HL-60 (cell line): ENCODE measurements at places on chromosomes 3 and 15.

- no peak for DNase-seq
Measured at GRCh38 chr3:177470197-177470941, 273.1 kb upstream of the TBL1XR1 start.

GRCh38 chr3:195245531-195245951, 25.4 kb downstream of the XXYLT1 start:
- DNase-seq, result no peak

GRCh38 chr3:160340351-160340750, 58.7 kb downstream of the IFT80 start:
- no peak for DNase-seq

DNA sequence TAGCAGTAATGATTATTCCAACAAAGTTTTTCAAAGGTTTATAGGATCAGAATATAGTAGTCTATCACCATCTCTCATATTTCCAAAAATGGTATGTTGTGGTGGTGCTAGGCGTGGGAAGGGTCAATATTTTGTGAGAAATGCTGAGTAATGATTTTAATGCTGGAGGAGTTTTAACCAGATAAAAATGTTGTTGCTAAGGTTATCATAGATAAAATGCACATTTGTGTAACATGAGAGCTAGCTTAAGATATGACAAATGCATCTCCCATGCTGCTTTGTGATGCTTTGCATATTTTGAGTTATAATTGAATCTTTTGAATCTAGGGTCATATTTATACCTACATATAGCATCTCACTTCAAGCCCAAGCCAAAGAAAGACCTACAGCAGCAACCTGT, 103.9 kb upstream of the ROBO1 start:
- no peak for DNase-seq

DNA sequence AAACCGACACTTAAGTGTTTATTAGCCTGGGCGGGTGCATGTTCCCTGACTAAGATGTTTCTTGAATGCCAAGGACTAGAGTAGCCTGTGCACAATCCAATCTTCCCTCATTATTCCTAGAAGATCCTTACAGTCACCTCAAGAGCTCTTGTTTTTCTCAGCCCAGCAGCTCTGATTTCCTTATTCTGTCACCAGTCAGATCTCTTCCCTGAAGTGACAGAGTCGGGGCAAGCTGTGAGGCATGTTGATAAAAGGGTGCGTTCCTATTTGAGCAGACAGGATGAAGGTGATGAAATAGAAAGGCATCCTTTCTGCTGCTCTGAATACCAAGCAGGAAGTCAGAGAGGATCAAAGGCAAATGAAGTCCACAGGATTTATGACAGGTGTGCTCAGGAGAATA, 125.6 kb upstream of the MCTP2 start:
- DNase-seq, result no peak

- no peak for DNase-seq
Measured at GRCh38 chr15:51620641-51621040, 1.9 kb downstream of the DMXL2 start.

- no peak for DNase-seq
Measured at GRCh38 chr3:64331605-64332004, 106.3 kb upstream of the PRICKLE2 start.

- no peak for DNase-seq
Measured at GRCh38 chr3:111215481-111215880, 143.9 kb downstream of the NECTIN3 start.

DNA sequence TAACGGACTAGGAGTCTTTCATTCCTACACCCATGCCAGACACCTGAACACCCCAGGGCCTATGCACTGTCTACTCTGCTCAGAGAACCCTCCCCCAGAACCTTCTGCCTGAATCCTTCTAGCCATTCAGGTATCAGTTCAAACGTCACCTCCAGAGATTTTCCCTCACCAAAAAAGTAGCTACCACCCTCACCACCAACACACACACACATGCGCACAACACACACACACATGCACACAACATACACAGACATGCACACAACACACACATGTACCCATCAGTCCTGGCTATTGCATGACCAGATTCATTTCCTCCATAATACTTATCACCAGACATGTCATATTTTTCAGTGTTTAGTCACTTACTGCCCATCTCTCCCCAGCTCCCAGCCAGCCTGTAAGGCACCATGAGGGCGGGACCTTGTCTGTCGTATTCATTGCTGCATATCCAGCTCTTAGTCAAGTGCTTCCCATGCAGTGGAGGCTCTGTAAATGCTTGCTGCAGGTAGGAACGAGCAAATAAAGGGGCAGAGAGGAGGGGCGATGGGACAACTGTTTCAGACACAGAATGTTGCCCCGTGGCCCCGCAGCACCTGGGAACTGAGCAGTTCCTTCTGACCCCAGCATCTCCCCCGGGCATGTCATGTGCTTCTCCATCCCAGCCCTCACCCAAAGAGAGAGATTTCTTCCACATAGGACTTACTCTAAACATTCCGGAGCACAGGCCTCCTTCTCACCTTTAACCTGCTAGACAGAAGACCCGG, 29.2 kb downstream of the XXYLT1 start:
- DNase-seq, result no peak

- no peak for DNase-seq
Measured at GRCh38 chr3:41131224-41131623, 68.1 kb upstream of the CTNNB1 start.

DNA sequence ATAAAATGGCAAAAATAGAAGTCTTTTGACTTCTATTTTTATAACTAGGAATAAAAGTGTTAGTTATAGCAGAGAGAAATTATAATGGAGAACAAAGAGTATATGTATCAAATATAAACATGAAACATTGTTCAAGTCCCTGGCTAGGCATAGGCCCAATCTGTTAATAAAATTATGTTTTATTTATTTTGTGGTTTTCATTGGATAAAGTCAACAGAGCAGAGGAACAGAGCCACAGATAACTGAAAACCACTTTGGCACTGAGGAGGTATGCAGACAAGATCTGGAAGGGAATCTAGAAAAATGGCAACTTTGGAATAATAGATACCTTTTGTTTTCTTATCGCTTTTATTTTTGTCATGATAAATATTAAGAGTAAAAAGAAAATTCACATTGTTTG, 50.4 kb upstream of the ICE2 start:
- DNase-seq, result no peak

- no peak for DNase-seq
Measured at GRCh38 chr3:147311716-147312115, 94.6 kb downstream of the ZIC4 start.

- DNase-seq, result no peak
Measured at GRCh38 chr3:155423526-155424322, 130.2 kb upstream of the STRIT1 start.

- peak; percentile 15 for DNase-seq
Measured at GRCh38 chr15:74482661-74483060, 21.7 kb upstream of the UBL7 start.

DNA sequence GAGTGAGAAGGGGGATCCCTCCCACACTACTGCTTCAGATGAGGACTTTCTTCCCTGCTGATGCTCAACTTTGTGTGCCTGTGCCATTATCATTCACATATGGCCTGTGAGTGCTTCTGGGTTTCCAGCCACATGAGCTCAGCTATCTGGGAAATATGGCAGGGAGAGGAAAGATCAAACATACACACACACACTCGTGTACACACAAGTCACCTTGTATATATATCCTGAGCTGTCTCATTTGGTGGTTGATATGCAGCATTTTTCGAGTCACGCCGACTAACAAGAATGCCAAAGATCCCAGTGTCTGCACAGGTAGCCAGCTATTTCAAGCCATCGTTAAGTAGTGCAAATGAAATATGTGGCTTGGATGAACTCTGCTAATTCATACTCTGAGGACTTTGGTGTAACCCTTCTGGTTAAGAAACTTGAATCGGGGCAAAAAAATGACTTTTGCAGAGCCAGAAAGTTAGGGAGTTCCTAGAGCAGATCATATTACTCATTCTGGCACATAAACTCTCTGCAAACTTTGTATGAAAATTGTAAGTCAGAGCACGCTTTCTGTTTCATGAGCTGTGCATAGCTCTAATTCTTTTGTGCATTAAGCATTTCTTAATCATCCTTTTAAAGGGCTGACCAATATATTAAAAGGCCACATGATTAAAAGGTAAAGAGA, 24.9 kb upstream of the WNT5A start:
- no peak for DNase-seq

- DNase-seq, result no peak
Measured at GRCh38 chr3:170813266-170813665, 56.7 kb downstream of the RPL22L1 start.

- DNase-seq, result no peak
Measured at GRCh38 chr3:5811016-5811415, 623.5 kb downstream of the EDEM1 start.

DNA sequence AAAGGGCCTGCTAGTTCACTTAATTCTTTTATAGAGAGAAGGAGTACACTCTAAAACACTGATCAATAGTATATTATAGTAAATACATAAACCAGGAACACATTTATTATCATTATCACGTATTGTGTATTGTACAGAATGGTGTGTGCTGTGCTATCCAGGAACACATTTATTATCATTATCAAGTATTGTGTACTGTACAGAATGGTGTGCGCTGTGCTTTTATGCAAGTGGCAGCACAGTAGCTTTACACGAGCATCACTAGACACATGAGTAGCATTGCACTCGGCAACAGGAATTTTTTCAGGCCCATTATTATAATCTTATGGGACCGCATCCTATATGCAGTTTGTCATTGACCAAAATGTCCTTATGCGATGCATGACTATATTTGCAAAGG, 20.9 kb upstream of the MUC20 start:
- DNase-seq, result no peak

DNA sequence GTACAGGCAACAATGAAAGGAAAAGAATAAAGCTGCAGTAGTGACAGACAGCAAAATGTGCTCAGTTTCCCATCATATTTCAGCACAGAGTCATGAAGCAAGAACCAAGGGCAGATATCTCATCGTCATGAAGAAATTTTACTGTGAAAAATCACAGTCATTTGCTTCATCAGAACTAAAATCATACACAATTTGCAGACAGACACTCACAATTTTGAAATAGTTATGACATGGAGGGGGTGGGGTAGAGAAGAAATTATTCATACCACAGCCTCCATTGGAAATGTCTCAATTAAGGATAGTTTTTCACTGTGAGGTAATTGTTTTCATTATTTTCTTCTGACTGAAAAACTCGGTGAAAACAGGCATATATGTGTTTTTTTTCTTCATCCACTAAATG, 78.8 kb upstream of the CNTN3 start:
- DNase-seq, result no peak

GRCh38 chr3:65936908-65937638, 101.6 kb downstream of the MAGI1 start:
- peak; percentile 13 for DNase-seq
